Calu3 (cell line): ENCODE measurements at places on chromosomes 16 and 17. TPM values are rescaled to one million over a fixed set of nuclear protein-coding genes. Genes with fewer than 3 reads are reported as not detected.
A peak's percentile ranks its signal among the peaks of the same experiment; 100 is the strongest.

The KRT23 gene
- 1,389 and 1,709 TPM in 2 replicates for total RNA-seq

The CETP gene
- not detected in 2 replicates for total RNA-seq

The EME1 gene
- total RNA-seq, result 32.6 and 33.5 TPM in 2 replicates

The CHST5 gene
- total RNA-seq, result 0.42 and 0.64 TPM in 2 replicates

The VPS4A gene
- total RNA-seq, result 31.4 and 34.4 TPM in 2 replicates

The RPTOR gene
- 41.7 and 41.8 TPM in 2 replicates for total RNA-seq

DNA sequence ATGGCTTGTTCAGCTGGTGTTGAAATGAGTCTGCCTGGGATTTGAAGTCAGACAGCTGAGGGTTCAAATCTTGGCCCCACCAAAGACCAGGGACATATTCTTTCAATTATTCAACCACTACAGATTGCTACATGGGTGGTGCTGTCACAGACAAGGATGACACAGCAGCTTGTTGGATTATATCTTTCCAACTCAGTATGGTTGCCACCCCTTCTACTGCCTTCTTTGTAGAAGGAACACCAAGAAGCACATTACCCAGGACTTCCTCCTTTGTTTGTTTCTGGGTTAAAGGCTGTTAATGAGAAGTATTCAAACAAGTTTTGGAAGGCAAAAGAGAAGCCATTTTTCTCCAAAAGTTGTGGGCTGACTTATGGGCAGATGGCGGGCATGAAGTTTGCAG is 78.6 kb downstream of the COPRS start:
- no peak for DNase-seq

- DNase-seq, result no peak
Observed at GRCh38 chr16:3317315-3317999, 12.2 kb downstream of the ZNF75A start.

DNA sequence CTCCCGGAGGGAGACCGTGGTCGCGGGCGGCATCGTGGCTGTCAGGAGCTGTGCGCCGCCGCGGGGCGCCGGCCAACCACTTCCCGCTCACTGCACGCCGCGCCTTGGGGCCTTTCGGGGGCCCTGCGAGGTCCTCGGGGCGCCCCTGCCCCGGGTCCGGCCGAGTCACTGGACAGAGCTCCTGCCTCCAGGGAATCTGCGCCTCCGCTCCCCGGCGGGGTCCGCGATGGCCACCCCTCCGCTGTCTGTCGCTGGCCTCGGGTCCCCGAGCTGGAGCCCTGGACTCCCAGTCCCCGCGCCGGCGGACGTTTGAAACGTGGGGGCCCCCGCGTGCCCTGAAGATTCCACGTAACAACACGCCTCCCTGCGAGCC is at the start of gene QRICH2:
TSS of gene QRICH2 (minus strand) at position 311 of the 373 bp plus-strand sequence. CDS start at position 33, 278 bp downstream.
- DNase-seq, result no peak

- no peak for DNase-seq
Observed at GRCh38 chr17:40532520-40533253, 31.3 kb upstream of the TNS4 start.

GRCh38 chr17:56244268-56244890 is 91.1 kb downstream of the ANKFN1 start:
- no peak for DNase-seq

GRCh38 chr17:46193626-46194392 is 580 bp upstream of the KANSL1 start:
- DNase-seq, result peak; percentile 99
